ENCODE measurements at places on chromosomes 3 and 15.

DNA sequence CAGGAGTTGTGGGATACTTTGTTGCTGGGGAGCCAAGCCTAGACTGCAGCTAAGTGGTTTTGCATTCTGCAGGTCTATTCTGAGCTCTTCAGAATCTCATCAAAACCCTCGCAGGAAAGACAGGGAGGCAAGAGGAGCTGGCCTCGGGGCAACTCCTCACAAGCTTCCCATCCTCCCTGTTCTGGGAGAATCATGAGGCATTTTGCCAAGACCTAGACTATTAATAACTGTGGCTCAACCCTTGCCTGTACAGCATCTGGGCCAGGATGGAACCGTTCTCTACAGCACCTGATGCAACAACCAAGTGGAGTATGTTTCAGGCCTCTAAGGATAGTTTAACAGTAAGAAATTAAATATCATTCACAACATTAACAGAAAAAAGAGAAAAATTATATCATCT is 20.2 kb upstream of the SLC6A20 start:
- DNase-seq: no peak

- peak; percentile 71 for DNase-seq
Measured at GRCh38 chr3:179179979-179180759, 32.0 kb downstream of the PIK3CA start.

DNA sequence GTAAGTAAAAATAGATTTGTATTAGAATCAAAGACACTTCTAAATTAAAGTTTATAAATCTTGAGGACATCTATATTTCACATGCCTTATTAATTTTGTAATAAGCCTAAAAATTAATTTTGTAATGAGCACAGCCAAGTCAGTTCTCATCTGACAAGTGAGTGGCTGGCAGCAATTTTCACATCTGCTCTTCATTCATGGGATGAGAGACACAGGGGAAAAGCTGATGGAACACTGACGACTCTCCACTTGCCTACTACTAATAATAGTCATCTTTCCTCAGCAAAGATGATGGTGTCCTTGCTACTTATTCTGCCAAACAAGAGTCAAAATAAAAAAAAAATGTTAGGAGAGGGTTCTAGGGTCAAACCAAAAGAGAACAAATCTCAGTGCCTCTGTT is 14.4 kb upstream of the CMSS1 start:
- DNase-seq: no peak

DNA sequence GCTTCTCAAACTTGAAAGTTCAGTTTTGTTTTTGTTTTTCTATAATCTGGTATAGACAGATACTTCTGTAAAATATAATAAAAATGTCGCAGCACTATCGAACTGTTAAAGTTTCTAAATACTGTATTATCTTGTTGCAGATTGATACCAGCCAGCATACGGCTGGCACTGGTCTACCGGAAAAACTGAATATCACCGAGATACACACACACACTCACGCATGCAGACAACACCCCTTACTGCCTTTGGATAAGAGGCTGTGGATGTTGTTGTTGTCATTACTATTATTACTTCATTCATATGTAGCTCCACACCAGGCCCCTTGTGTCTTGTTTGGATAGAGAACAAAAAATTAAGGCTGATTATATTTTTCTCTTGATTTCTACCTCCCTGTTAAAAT is 32.4 kb downstream of the MAP6D1 start:
- no peak for DNase-seq

- no peak for DNase-seq
Measured at GRCh38 chr3:16304061-16305010, 39.3 kb downstream of the OXNAD1 start.

DNA sequence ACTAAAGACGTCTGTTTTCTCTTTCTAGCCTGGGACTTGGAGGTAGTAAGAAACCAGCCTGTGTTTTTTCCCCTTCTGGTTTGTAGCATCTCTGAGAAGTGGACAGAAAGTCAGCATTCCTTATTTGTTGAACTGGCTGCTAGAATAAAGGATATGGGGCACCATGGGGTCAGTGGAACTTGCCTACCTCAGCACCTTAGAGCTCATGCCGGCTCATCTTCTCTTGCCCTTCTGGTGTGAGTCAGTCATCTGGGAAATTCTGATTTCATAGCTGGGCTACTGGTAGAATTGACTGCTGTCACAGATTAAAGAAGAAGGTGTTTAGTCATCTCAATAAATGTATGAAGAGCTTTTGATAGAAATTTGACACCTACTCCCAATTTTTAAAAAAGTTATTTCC is 202.7 kb upstream of the TOPAZ1 start:
- DNase-seq: no peak

DNA sequence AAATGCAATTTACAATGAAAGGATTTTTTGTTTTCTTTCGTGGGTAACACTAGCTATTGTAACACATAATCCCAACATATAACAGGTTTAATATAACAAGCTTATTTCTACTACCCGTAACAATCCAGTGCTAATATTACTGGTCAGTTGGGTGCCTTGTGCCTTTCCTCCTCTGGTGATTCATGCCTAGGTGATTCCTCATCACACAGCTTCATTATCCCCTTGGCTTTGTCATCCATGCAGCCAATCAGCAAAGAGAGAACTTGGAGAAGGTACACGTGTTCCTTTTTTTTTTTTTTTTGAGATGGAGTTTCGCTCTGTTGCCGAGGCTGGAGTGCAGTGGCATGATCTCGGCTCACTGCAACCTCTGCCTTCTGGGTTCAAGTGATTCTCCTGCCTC is 30.7 kb downstream of the CHST14 start:
- DNase-seq: peak; percentile 14

GRCh38 chr3:170910542-170910941 is 2.1 kb upstream of the EIF5A2 start:
- DNase-seq: peak; percentile 20

- no peak for DNase-seq
Measured at GRCh38 chr3:46717447-46718231, at the start of gene PRSS50. Gene PRSS50, minus strand, starts transcription at chr3:46717869. Its CDS starts 45 bp downstream, at chr3:46717824.

- no peak for DNase-seq
Measured at GRCh38 chr3:22419261-22419660, 668.3 kb upstream of the ZNF385D start.

DNA sequence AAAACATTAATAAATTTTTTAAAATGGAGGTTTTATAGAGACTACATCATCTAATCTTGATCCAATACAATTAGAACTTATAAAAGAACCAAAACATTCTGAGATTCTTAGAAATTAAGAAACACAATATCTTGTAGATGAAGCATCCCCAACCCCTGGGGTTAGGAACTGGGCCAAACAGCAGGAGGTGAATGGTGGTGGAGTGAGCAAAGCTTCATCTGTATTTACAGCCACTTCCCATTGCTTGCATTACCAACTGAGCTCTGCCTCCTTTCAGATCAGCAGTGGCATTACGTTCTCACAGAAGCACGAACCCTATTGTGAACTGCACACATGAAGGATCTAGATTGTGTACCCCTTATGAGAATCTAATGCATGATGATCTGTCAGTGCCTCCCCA is 36.3 kb downstream of the KNL1 start:
- no peak for DNase-seq

GRCh38 chr3:88059380-88060170 is 520 bp downstream of the ZNF654 start:
- peak; percentile 12 for DNase-seq

- DNase-seq: no peak
Measured at GRCh38 chr15:89361451-89362202, 27.0 kb upstream of the POLG start.

DNA sequence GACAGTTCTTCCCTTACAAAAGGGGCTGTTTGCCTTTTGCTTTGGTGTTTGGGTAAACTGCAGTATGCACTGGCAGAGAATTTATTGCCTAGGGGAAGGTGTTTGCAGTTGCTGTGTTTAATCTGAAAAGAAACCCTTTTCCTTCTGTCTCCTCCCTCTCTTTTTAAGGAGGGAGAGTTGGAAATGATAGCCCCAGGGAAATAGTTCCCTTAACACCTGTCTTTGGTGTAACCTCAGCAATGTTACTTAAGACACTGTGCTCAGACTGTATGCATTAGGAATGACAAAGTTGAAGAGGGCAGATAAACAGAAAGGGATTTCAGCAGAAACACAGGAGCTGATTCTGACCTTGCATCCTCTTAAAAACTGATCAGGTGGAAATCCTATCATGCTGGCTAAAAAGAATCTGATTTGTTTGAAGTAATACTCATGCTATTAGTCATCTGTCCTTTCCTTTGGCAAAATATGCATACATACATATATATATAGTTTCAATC is 125.4 kb downstream of the TP63 start:
- peak; percentile 12 for DNase-seq

DNA sequence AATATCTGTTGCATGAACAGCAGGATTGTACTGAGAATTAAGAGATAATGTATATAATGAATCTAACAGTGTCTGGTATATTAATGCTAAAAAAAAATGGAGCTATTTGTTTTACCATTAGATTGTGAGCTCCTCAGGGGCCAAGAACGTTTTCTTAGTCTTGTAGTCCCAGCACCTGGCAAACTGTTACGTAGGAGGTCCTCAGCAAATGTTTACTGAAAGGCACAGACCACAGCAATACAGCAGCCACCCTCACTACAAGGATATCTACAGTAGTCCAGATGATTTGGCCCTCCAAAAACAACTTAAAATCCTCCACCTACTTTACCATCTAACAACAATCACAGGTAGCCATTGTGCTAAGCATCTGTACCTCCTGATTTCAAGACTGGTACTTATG is 59.7 kb downstream of the MSL2 start:
- no peak for DNase-seq

DNA sequence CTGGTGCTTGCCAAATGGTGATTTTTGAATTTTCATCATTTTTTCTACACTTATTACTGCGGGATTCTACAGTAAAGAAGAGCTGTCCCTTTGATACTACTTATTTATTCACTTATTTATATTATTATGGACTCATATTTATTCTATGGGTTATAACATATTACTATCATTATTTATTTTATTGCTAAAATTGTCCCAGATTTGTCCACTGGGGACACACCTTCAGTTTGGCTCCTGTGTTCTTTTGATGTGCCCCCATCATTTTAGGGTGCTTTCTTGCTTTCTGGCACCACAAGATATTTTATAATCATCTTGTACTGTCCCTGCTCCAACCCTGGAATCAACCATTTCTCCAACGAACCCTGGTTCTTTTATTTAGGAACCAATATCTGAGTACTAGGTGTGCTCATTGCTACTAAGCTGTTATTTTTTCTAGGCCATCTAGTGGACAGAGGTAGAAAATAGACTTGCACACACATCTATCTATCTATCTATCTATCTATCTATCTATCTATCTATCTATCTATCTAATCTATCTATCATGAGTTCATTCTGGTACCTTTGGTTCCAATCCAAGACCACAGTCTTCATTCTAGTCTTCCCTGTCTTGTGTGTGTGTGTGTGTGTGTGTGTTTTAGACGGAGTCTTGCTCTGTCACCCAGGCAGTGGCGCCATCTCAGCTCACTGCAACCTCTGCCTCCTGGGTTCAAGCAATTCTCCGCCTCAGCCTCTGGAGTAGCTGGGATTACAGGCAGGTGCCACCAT is 16.0 kb downstream of the SLC22A14 start:
- DNase-seq: peak; percentile 30

DNA sequence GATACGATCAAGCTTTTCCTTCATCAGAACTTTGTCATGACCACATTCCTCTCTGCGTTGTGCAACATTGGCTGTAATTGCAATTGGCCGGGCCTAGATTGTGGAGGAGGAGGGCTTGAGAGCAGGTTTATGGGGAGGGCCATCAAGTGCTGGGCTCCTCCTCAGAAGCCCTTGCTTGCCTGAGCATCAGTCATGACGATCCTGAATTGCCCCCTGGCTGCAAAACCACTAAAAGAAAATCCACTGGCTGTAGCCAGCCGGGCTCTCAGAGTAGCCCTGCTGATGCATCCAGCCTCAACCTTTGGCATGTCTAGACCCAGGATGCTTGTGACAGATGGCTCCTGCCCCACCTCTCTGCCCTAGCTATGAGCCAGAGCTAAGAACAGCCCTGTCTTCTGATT is 13.4 kb upstream of the TRH start:
- DNase-seq: no peak

- no peak for DNase-seq
Measured at GRCh38 chr3:170128259-170128976, 53.1 kb downstream of the PHC3 start.

DNA sequence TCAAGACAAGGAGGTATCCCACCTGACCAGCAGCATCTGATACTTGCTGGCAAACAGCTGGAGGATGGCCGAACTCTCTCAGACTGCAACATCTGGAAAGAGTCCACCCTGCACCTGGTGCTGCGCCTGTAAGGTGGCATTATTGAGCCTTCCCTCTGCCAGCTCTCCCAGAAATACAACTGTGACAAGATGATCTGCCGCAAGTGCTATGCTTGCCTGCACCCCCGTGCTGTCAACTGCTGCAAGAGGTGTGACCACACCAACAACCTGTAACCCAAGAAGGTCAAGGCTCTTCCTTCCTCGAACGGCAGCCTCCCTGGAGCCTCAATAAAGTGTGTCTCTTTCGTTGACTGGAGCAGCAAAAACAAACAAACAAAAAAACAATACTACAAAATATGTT is 2.2 kb upstream of the SLC4A7 start:
- DNase-seq: no peak

DNA sequence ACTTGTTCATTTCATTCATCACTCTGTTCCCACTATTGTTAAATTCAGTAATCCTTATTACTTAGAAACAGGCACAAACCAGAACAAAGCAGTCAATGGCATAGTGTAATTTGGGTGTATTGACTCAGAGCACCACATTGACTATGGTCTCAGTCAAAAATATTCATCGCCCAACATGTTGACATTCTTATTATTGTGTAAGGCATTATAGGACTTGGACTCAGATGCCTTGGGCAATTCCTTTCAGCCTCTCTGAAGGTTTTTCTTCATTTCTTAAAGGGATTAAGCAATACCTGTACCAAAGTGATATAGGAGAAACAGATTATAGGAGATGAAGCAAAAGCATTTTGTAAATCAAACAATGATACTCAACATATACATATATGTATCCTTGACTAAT is 114.7 kb upstream of the BHLHE40 start:
- DNase-seq: no peak

DNA sequence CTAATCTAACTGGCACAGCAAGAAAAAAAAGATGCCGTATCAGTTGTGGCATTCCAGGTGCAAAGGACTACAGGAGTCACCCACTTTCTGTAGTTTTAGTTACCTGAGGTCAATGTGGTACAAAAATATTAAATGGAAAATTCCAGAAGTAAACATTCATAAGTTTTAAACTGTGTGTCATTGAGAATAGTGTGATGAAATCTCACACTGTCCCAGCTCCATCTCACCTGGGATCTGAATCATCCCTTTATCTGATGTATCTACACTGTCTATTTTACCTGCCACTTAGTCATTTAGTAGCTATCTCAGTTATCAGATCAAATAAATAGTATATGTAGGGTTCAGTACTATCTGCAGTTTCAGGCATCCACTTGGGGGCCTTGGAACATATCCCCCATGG is 26.7 kb downstream of the GBE1 start:
- DNase-seq: no peak

- no peak for DNase-seq
Measured at GRCh38 chr3:168585544-168585943, 489.8 kb upstream of the GOLIM4 start.

- DNase-seq: peak; percentile 39
Measured at GRCh38 chr3:136545664-136546268, 206.4 kb downstream of the STAG1 start.

GRCh38 chr15:52254391-52254790 is 41.2 kb downstream of the MYO5C start:
- DNase-seq: peak; percentile 7

- no peak for DNase-seq
Measured at GRCh38 chr3:151620071-151620470, 113.7 kb upstream of the AADACL2 start.

GRCh38 chr3:152199102-152199840 is 69.5 kb upstream of the MBNL1 start:
- DNase-seq: no peak

GRCh38 chr3:11721479-11721878 is 77.8 kb upstream of the VGLL4 start:
- DNase-seq: no peak

- DNase-seq: no peak
Measured at GRCh38 chr3:48338635-48339034, 5.2 kb upstream of the SPINK8 start.
